ENCODE measurements at places on chromosomes 7 and 10. TPM values are rescaled to one million over a fixed set of nuclear protein-coding genes. Genes with fewer than 3 reads are reported as not detected.

The CAMK2B gene
- polyA plus RNA-seq, result 0.05 TPM

The CPA4 gene
- polyA plus RNA-seq, result 54.9 TPM

The ITPRID1 gene
- polyA plus RNA-seq, result not detected

The MOGAT3 gene
- not detected for polyA plus RNA-seq

The FASTK gene
- polyA plus RNA-seq, result 49.3 TPM

The LRRC17 gene
- 2.4 TPM for polyA plus RNA-seq

The MYL10 gene
- 0.18 TPM for polyA plus RNA-seq

The TRIM50 gene
- not detected for polyA plus RNA-seq

The GPR85 gene
- polyA plus RNA-seq, result 2.6 TPM

The HK1 gene
- 47.5 TPM for polyA plus RNA-seq

The CHPF2 gene
- 42.6 TPM for polyA plus RNA-seq

The MINDY4 gene
- polyA plus RNA-seq, result 1.9 TPM

The AKR1C2 gene
- 0.98 TPM for polyA plus RNA-seq

Data from BJ (cell line).